MCF 10A (cell line): ENCODE measurements at places on chromosomes 5 and 9. TPM values are rescaled to one million over a fixed set of nuclear protein-coding genes. Genes with fewer than 3 reads are reported as not detected.

LHX2 gene
- 0.20 and 0.63 TPM in 2 replicates for total RNA-seq

OR1J2 gene
- total RNA-seq: not detected in 2 replicates

PDE8B gene
- 0.05 TPM in 1 of 2 replicates, not detected in the other for total RNA-seq

- peak; percentile 50 for DNase-seq
- H3K4me3 ChIP-seq: peak within 1 kb of the TSS; percentile 81
- H3K27ac ChIP-seq: peak within 1 kb of the TSS; percentile 95
Measured at GRCh38 chr5:96876292-96876850, at the start of gene ERAP2. Gene ERAP2 (plus strand): TSS chr5:96876500. CDS start chr5:96879686, 3,186 bp downstream.

DNA sequence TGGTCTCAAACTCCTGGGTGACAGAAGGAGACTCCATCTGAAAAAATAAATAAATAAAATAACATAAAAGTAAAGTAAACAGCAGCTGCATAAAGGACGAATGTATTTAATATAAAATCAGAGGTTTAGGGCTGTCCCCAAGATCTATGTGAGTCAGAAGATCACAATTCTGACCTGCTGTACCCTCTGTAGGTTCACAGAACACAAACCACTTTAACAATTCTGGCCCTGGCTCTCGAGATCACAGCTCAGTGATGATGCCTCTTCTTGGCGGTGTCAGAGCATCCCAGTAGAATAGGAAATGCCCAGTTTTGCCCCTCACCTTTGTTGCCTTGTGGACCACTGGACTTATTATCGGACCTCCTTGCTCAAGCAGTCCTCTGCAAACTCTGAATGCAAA lies 380.9 kb downstream of the TLE1 start:
- no peak for DNase-seq
- H3K27me3 ChIP-seq: no peaks in the 10 kb centered on the region
- no peaks in the 10 kb centered on the region for H3K36me3 ChIP-seq
- no peaks in the 10 kb centered on the region for H3K4me1 ChIP-seq
- no peak overlapping the region for H3K27ac ChIP-seq

DNA sequence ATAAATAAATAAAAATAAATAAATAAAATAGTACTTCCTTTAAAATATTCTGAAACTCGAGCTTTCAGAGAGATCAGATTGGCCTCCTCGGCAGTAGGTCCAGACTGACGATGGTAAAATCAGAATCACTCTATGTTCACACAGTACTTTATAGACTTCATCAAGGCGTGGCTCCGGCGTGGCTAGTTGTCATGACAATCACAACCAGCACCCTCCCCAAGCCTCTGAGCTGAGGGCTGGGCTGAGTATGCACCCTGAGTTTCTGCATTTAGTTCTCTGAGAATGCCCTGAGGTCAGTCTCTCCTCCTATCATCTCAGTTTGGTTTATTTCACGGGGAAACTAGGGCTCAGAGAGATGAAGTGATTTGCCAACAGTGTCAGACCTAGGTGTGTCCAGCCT lies 43.3 kb upstream of the BARHL1 start:
- H3K4me1 ChIP-seq: no peaks in the 10 kb centered on the region
- no peaks in the 10 kb centered on the region for H3K36me3 ChIP-seq
- H3K27me3 ChIP-seq: peaks cover 15% of the 10 kb centered on the region
- H3K4me3 ChIP-seq: no peak overlapping the region
- H3K27ac ChIP-seq: no peak overlapping the region

PPP3R2 gene
- not detected in 2 replicates for total RNA-seq

DNA sequence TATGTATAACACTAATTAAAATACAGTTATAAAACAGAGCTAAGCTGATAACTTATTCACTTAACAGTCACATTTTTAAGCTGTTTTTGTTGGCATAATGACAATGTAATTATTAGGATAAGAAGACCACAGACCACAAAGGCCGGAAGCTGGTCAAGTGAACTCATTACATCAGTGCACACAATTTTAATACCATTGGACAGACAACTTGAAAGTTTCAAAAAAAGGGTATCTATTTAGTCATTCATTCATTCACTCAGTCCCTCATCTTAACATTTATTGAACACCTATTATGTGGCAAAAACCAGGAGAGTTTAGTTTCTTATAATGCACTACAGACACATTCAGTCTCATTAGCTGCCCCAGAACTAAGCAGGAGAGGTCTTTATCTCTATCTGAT lies 11.6 kb downstream of the ERP44 start:
- no peak overlapping the region for H3K4me3 ChIP-seq
- peaks cover 36% of the 10 kb centered on the region for H3K4me1 ChIP-seq
- H3K27ac ChIP-seq: no peak overlapping the region
- H3K27me3 ChIP-seq: no peaks in the 10 kb centered on the region
- no peaks in the 10 kb centered on the region for H3K36me3 ChIP-seq

DNA sequence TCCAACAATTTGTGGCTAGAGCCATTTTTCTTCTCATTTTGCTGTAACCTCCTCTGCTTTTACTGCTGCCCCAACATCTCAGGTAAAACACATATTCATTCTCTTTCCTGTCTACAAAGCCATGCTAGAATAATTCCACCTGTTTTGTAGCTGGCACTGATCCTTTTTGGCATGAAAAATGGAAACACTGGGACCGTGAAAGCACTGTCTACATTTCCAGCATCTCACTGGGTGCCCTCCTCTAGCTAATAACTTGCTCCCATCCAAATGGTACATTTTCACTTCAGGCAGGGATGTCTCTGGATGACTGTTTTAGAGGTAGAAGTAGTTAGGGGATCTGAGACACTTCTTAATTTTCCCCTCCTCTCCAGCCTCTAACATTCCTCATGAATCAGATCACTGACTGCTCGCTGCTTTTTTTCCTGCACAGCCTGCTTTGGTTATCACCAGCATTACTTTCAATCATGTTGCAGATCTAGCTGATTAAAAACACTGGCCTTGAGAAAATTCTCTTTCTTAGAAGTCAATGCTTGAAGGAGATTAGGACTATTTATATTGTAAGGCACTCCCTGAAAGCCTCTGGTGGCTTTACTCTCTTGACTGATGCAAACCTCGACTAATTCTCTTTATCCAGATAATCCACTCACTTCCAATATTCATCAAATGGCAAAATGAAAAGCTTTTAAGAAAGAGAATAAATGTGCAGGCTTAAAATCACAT lies 1312.6 kb upstream of the DMAC1 start:
- H3K27me3 ChIP-seq: peaks cover 10% of the 10 kb centered on the region
- no peak for DNase-seq
- H3K36me3 ChIP-seq: no peaks in the 10 kb centered on the region
- no peak overlapping the region for H3K4me3 ChIP-seq
- no peak overlapping the region for H3K27ac ChIP-seq
- no peaks in the 10 kb centered on the region for H3K4me1 ChIP-seq

CTXN3 gene
- not detected in 2 replicates for total RNA-seq

DNA sequence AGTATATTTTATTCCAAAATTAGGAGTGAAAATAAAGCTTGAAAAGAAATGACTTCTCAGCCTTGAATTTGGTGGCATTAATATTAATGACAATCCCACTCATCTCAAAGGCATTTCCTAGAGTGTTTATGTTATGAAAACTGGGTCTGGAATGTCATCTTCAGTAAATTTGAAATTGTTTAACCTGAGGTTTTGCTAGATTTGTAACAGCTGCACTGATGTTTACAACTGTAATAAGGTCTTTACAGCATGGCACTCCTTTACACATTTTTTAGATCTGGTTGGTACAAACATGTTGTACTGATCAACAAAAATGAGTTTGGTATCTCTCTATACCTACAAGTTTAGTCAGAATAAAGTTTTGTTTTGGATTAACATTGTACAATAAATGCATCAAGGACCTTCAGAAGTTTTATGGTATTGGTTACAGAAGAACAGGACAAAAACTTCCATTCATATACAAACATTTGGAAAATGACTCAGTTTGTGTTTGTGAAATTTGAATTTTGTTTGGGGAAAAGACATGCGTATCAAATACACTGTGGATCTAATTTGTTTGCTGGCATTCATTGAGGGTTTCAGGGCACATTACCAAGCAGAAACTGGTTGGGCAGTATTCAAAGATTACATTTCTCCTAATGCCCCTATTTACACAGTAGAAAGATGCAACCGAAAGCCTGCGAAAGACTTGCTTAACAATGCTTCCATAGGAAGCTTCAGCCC lies 11.6 kb downstream of the FANCC start:
- no peaks in the 10 kb centered on the region for H3K36me3 ChIP-seq
- H3K4me1 ChIP-seq: no peaks in the 10 kb centered on the region
- H3K27ac ChIP-seq: no peak overlapping the region
- DNase-seq: no peak
- no peaks in the 10 kb centered on the region for H3K27me3 ChIP-seq

DNA sequence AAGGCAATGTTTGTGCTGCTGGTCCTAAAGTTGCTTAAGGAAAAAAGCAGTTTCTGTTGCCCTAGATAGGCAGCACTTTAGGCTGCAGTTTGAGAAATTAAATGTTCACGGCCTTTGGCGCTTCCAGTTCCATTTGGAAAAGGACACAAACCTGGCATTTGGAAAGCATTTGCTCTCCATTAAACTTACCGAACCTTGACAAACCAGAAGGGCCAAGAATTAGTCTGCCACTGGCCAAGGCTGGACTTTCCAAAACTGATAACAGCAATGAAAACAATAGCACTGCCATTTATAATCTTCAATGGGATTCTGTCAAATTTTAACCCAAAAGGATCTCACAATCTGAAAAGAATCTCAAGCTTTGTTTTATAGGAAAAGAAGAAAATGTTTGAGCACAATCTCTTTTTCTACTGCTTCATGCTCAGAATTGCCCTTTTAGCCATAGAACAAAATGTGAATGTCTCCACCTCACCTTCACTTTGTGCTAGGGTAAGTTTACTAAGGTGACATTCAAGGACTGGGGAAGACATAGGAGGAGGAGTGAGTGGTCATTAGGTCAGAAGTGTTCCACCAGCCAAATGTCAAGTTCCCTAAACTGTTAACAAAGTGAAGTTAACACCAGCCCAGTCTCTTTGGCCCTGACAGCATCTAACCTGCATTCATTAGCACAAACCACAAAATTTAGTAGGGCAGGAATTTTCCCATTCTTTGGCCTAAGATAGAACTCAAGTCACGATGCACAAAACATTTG lies 583.4 kb upstream of the DMAC1 start:
- no peaks in the 10 kb centered on the region for H3K4me1 ChIP-seq
- no peak overlapping the region for H3K27ac ChIP-seq
- H3K27me3 ChIP-seq: no peaks in the 10 kb centered on the region
- no peaks in the 10 kb centered on the region for H3K36me3 ChIP-seq
- no peak overlapping the region for H3K4me3 ChIP-seq

ANKRD55 gene
- total RNA-seq: not detected in 2 replicates
